ENCODE measurements at places on chromosomes 16 and 17.

- no peak for DNase-seq
Observed at GRCh38 chr17:17079761-17080160, 37.5 kb downstream of the MPRIP start.

GRCh38 chr17:48825446-48826381, 5.1 kb upstream of the CALCOCO2 start:
- DNase-seq: no peak

DNA sequence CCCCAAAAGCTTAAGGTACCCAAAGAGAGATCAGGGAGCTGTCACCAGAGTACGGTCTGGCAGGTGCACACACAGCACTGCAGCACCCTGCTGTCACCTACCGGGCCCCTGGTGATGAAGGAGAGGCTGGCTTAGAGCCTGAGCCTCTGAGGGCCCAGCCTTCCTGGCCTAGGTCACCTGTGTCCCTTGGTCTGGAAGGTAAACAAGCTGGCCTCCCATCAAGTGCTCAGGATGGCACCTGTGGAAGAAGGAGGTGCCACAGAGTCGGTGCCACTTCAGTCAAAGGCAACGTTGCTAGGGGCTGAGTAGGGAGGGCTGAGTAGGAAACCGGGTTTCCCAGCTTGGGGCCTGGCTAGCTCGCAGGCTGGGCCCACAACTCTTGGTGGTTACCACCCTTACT, 70.7 kb downstream of the COG7 start:
- no peak for DNase-seq

DNA sequence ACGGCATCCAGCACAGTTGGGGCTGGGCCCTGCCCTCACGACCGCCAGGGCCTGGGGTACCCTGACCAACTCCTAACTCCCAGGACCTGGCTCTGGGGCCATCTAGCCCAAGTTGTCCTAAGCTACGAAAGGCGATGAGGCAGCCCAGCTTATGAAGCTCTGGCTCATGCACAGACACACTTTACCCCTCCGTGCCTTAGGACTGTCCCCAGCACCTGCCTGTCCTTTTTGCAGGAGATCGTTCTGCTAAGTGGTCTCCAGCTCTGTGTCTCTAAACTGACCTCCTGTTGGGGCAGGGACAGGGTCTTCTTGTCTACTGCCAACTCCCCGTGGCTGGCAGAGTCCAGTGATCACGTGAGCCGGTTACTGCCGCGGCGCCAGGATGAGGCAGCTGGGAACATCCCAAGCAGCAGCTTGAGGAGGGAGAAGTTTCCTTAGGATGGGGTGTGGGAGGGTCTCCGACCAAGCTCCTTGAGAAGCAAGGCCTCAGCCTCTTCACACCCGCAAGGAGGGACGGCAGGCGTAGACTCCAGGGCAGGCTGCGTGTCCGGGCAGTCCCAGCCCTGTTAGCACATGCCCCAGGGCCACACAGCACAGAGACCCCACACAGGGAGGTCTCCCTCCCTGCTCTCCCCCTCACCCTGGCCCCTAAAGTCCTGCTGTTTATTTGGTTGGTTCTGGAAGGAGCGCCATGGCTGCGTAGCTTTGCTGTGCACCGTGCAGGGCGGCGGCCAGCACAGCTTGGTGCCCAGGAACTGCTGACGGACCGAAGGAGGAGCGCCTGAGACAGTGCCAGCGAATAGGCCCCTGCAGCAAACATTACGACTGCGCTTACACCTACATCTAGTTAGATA, 16.4 kb upstream of the METRNL start:
- DNase-seq: no peak

- DNase-seq: no peak
Observed at GRCh38 chr17:62573480-62574117, 53.9 kb upstream of the MRC2 start.

Measured in occipital lobe (tissue), 3 donors.